Activated T-helper 1 cell treated with Interleukin-2 at 50 U/mL for 16 hours (primary cell): ENCODE measurements at places on chromosomes 4 and X.
A peak's percentile ranks its signal among the peaks of the same experiment; 100 is the strongest.

DNA sequence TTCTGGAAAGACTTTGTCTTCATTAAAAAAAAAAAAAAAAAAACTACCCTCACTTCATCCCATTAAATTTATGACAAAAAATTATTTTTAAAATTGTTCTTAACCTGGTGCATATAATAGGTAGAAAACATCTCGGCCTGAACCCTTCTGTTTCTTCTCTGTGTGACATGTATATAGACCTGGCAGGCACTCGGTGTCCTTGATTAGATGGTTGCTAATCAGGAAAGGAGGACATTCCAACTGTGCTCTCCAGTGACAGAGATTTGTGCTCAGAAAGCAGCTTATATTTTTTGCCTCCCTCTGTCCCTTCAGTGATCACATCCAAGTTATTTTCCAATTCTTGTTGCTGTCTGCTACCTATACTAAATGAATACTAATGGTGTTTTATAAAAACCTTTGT lies 355.6 kb downstream of the CBLL2 start:
- DNase-seq, result no peak

GRCh38 chr4:164313853-164314252 lies 440.1 kb upstream of the SMIM31 start:
- no peak for DNase-seq

GRCh38 chr4:47839259-47839658 lies 1.4 kb upstream of the CORIN start:
- no peak for DNase-seq

GRCh38 chr4:69467797-69468196 lies 27.9 kb downstream of the UGT2B4 start:
- no peak for DNase-seq

- DNase-seq, result no peak
Observed at GRCh38 chr4:41024556-41025491, 189.5 kb downstream of the APBB2 start.

- DNase-seq, result no peak
Observed at GRCh38 chr4:47990145-47990544, 26.3 kb downstream of the CNGA1 start.

DNA sequence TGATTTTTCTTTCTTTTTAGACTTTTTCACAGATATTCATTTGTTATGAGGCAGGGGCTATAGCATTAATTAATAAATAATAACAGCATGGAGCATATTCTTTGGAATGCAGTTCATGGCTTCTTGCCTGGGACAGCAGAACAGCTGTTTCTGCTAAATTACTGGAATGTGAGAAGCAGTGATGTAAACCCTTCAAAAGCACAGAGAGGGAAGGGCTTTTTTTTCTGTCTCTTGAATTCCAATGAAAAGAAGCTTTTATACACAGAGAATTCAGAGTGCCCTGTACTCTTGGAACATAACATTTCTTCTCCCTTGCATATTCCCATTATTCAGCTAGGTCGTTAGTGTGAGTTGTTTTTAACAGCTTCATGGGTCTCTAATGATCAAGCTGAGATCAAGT lies 28.5 kb upstream of the ANK2 start:
- DNase-seq, result no peak

GRCh38 chrX:3160756-3161155 lies 119.5 kb downstream of the ARSF start:
- no peak for DNase-seq

- no peak for DNase-seq
Observed at GRCh38 chr4:109916027-109916409, 3.3 kb downstream of the EGF start.

GRCh38 chr4:124431653-124432192 lies 280.8 kb downstream of the ANKRD50 start:
- no peak for DNase-seq

GRCh38 chr4:185209031-185209851 lies at the start of gene SNX25:
TSS of gene SNX25 (plus strand) at chr4:185209598. CDS start at chr4:185209827, 229 bp downstream.
- peak; percentile 79 for DNase-seq

DNA sequence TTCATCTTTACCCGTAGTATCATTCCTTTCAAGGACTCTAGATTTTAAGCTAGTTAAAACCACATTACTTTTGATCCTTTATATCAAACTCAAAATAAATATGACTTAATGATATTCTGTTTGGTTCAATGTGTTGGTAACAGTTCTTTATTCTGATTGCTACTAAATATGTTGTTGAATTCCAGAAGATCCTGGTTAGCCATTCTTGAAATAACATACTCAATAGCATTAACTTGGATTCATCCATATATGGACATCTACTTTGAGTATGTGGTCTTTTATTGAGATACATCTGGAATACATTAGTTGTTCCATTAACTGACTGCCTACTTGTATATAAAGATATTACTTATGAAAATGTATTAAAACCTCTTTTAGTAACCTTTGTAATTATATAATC lies 27.5 kb upstream of the PCDH18 start:
- no peak for DNase-seq

DNA sequence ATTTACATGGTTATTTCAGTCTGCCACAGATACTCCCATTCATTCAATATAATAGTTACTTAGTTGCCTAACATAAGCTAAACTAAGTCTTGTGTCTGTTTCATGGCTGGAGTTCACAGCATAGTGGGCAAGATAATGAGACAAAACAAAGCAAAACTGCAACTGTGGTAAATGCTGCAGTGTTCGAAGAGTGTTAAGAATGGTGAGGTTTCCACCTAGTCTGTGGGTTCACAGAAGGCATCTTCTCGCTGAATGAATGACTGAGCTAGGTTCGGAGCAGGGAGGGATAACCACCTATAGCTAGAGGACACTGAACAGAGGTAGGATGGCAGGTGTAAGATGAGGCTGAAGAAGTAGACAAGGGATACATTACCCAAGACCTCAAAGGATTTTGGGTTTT lies 171.0 kb downstream of the FBXW7 start:
- DNase-seq, result no peak

- no peak for DNase-seq
Observed at GRCh38 chr4:141599853-141600252, 36.5 kb upstream of the IL15 start.

DNA sequence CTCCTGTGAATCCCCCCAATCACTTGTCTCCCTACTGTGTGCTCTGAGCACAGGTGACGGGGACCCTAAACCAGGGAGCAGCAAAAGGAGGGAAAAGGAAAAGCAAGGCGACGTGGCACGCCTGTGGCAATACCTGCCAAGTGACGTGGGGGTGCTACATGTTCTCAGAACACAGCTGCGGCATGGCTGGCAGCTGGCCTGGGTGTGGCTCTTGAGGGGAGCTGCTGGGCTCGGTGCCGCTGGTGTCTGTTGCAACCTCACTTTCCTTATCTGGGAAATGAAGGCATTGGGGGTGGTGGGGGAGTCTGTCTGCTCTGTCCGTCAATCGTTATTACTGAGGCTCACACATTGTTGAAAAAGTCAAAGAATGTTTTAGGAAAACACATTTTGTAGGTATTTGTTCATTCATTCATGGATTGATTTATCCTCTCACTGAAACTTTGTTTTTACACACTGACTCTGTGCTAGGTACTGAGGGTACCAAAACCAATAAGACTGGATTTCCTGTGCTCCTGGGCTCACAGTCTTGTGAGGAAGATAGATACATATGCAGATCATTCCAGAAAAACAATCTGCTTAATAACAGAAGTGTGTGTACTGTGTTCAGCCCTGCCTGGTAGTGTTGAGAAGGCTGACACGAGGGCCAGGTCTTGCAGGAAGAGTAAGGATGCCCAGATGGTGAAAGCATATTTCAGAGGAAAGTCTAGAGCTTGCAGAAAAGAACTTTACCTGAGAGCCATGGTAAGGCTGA lies 217.6 kb downstream of the PTTG2 start:
- DNase-seq, result peak; percentile 19

GRCh38 chr4:111064342-111064993 lies 441.6 kb upstream of the PITX2 start:
- no peak for DNase-seq

DNA sequence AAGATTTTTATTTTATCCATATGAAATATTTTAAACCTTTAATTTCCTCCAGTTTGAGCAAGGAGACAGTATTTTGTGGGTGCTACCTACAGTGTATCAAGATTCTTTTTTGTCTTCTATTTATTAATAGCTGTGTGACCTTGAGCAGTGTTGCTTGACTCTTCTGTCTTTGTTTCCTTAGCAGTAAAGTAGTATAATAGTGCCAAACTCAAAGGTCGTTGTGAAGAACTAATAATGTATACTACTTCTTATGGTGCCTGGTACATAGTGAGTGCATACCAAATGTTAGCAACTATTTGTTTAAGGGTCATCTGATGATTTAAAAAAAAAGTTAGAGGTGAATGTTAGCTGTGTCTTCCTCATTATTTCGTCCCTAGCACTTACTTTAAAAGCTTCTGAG lies 30.5 kb downstream of the SMARCAD1 start:
- DNase-seq, result no peak

DNA sequence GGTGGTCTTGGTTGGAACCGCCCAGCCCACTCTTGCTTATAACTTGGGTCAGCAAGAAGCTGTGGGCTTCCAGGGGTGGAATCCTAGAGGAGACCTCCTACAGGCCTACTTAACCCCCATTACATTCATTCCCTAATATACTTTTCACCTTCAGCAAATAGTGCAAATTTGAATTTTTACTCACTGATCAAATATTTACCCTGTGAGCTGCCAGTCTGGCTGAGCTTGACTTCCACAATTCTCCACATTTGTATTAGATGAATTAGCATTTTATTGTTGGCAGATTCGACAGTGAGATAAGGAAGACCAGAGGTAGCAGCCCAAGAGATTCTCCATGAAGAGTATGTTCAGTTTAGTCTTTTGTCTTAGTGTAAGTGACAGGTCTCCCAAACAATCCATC lies 199.6 kb downstream of the BCOR start:
- DNase-seq, result no peak

- DNase-seq, result no peak
Observed at GRCh38 chr4:116881077-116881476, 204.3 kb downstream of the TRAM1L1 start.

DNA sequence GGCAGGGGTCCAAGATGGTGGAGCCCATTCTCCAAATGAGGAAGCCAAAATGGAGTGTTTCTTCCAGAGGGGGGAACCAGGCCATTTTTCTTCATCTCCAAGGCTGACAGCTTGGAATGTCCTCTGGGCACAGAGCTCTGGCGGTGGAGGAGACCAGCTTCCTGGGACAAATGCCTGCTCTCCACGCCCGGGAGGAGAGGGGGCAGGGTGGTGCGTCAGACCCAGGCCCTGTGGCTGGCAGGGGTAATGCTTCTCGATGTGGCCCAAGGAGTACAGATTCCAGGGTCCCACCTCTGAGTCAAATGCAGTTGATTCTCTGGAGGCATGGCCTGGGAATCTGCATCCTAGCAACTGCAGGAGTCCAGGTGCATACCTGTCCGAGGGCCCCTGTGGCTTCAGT lies 44.6 kb upstream of the ADRA2C start:
- DNase-seq, result no peak

GRCh38 chr4:152613841-152614721 lies 65.7 kb downstream of the TMEM154 start:
- no peak for DNase-seq

GRCh38 chrX:37846934-37847732 lies at the start of gene DYNLT3:
TSS of gene DYNLT3 (minus strand) at chrX:37847571. CDS start at chrX:37847510, 61 bp downstream.
- peak; percentile 62 for DNase-seq

- no peak for DNase-seq
Observed at GRCh38 chrX:136784231-136784630, 3.5 kb upstream of the ARHGEF6 start.

GRCh38 chrX:43604753-43605152 lies 51.3 kb upstream of the MAOA start:
- DNase-seq, result no peak

DNA sequence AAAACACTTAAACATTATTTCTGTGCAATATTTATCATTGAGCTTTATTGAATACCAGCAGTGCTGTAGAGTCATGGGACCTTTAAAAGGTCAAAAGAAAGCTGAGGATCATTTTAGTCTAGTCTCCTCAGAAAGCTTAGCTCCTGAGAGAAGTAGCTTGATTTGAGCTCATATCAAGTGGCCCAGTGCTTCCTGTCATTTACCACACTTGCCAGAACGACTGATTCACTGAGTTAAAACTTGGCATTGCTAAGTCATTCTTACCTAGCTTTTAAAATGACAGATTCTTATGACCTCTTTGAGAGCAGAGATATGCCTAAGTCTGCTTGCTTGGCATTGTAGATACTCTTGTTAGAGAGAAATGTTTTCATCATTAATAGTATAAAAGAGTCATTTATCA lies 15.2 kb downstream of the SEPTIN11 start:
- no peak for DNase-seq

DNA sequence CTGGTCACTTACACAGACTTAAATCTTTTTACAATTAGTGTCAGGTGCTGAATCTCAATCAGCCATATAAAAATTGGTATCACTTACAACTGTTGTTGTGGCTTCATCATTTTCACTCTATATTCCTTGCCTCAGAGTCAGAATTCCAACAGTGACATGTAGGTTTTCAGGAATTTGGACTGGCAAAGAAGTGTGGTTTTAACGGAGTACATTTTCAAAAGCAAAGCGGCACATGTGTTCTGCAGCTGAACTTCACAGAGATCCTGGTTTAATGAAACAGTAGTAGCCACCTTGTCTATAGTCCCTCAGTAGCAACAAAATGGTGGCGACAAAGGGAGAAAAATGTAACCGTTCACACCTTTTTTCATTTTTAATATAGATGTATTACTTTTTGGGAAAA lies 486.6 kb downstream of the FAT4 start:
- DNase-seq, result no peak

GRCh38 chrX:77088233-77088632 lies 359.0 kb upstream of the FGF16 start:
- DNase-seq, result no peak

GRCh38 chr4:183345261-183345660 lies 23.0 kb upstream of the CLDN24 start:
- no peak for DNase-seq

GRCh38 chr4:120761070-120761469 lies 161.5 kb downstream of the PRDM5 start:
- no peak for DNase-seq

DNA sequence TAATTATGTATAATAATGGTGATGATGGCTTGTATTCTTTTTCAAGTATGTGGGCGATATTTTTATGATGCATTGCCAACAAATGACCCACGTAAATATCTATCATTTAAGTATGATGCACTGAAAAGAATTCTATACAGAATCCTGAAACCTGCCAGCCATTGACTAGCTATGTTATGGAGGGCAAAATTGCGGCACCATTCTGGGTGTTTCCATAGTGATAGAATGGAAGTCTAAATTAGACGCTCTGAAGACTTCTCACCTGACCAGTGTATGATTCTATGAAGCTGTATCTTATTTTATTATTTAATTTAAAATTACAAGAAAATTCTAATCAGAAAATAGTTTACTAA lies 677 bp upstream of the CENPC start:
- DNase-seq, result no peak

GRCh38 chrX:119512146-119512800 lies 44.0 kb downstream of the SLC25A5 start:
- DNase-seq, result no peak

DNA sequence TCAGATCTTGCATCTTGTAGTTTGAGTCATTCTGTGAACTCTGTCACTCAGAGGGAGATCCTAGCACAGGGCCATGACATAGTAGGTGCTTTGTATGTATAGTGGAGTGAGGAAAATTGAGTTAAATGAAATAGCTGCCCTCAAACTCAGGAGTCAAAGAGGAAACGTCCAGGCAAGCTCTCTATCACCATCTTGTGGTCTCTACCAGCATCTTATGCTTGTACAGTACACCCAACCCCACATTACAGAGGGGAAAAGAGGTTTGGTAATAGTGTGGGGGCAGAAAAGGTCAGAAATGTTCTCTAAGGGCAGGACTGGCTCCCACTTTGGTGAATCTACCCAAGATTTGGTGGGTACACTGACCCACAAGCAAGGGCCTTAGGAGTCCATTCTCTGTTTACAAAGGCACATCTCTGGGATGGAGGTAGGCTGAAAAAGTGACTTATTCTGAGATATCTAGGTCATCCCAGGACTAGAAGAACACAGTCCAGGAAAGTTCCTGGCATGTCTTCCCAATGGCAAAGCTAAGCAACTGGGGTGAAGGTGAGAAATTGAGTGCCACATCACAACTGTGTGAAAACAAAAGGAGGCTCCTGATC lies 131.8 kb downstream of the OR13H1 start:
- DNase-seq, result no peak
